ENCODE measurements at places on chromosomes 6 and 20.
A peak's percentile ranks its signal among the peaks of the same experiment; 100 is the strongest.

GRCh38 chr6:37426945-37427510 is 6.0 kb upstream of the CMTR1 start:
- no peak for DNase-seq

GRCh38 chr20:2330090-2330695 is 34.4 kb downstream of the TGM3 start:
- DNase-seq, result no peak

DNA sequence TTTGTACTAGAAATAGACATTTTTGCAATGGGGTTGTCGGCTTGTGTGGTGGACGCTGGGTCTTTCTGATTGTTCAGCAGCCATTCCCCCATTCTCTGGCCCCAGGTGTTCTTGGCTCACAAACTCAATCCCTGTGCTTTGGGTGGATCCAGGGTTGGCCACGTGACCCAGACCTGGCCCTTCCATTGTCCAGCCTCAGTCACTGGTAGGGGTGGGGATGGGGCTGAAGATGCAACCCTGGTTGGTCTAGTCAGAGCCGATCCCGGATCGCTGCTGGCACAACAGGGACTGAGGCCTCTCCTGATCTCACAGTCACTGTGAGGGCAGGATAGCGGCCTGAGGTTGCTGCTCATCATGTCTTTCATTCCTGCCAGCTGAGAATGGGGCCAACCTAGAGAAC is 365.3 kb upstream of the SULF2 start:
- DNase-seq, result no peak

DNA sequence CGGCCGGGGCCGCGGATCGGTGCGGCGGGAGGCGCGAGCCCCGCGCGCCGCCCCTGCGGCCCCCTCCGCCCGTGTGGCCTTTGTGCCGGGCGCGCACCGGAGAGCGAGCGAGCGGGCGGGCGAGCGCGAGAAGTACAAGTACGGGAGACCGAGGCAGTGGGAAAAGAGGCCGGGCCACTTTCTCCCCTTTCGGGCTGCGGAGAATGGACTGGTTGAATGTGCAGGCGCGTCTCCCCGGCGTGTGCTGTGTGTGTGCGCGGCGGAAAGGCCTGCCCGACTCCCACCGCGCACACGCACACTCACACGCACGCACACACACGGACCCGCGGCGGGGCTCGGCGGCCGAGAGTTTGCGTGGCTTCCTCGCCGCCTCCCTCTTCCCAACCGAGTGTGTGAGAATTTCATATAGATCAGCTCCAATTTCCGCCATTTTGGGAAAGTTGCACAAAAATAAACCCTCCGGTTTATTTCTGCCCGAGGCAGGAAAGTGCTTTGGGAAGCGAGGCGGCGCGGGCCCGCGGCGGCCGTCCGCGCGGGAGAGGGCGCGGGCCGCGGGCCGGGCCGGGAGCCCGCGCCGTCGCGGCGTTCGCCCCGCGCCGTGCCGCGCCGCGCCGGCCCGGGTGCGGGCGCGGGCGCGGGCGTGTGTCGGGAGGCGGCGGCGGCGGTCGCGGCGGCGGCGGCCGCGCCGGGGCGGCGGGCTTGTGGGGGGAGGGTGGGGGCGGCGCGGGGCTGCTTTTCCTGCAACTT is 1.1 kb downstream of the L3MBTL3 start:
- DNase-seq, result peak; percentile 35

- no peak for DNase-seq
Measured at GRCh38 chr6:76174722-76175121, 102.3 kb upstream of the IMPG1 start.

DNA sequence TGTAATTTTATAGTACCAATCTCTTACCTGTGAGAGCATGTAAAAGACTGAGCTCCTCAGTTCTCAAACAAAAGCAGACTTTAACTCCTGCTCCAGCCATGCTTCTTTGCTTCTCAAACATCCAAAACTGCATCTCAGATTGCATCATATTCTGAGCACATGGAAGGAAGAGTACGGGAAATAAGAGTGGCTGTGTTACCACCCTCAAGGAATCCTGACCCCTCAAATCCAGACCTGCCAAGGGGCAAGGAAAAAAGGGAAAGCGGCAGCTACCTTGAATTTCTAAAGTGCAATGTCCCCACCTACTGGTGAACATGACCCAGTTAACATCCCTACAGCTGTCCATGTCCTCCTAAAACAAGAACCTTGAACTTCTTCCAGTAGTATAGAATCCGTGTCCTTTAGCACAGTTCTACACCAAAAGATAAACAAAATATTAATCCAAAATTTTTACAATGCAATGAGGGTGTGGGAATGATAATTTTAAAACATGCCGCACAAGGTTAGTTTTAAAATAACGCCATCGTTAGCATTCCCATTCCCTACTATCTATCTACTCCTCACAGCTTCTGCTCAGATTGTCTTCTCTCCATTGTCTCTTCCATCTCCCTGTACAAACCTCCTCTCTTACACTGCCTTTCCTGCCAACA is 34.1 kb upstream of the HLA-DQB1 start:
- DNase-seq, result peak; percentile 18

GRCh38 chr6:31826793-31827285 is 699 bp upstream of the HSPA1B start:
- DNase-seq, result peak; percentile 90

All from left cardiac atrium (tissue), 4 donors.